Fibroblast of skin of back (primary cell): ENCODE measurements at places on chromosomes 7 and 10.

DNA sequence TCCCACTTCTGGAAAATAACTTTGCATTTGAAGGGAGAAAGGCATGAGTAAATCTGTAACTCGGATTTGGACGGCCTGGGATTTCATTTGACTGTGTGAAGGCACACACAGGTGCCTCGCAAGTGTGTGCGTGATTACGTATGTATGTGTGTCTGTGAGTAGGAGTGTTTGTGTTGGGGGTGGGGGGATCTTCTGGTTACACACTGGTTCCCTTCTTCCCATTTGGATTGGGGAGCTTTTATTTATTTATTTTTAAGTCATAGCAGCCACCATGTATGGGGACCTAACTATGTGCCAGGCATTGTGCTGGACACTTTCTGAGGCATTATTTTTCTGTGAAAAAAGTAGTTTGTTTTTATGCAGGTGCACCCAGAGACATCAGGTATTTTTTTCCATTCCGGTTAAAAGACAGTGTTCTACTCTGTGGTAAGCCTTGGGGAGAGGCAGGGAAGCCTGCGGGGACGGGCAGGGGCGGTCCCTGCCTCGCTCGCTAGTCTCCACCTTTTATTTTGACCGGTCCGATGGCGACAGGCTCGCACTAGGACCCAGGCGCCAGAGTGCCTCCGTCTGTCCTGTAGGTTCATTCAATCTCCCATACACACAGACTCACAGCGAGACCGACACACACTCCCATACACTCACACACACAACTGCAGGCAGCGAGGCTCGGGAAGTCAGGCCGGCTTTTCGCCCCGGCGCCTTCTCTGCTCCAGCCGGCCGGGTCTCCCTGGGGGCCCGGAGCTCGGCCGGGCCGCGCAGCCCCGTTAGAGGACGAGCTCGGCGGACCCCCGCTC, at the start of gene MXI1:
Gene MXI1 (plus strand): TSS at position 595 of the 794 bp plus-strand sequence. CDS start 204 bp downstream, outside the sequence.
- DNase-seq, result peak; percentile 86

- no peak for DNase-seq
These were observed 3.3 kb downstream of the SEMA3A start for GRCh38 chr7:84191261-84191660.

DNA sequence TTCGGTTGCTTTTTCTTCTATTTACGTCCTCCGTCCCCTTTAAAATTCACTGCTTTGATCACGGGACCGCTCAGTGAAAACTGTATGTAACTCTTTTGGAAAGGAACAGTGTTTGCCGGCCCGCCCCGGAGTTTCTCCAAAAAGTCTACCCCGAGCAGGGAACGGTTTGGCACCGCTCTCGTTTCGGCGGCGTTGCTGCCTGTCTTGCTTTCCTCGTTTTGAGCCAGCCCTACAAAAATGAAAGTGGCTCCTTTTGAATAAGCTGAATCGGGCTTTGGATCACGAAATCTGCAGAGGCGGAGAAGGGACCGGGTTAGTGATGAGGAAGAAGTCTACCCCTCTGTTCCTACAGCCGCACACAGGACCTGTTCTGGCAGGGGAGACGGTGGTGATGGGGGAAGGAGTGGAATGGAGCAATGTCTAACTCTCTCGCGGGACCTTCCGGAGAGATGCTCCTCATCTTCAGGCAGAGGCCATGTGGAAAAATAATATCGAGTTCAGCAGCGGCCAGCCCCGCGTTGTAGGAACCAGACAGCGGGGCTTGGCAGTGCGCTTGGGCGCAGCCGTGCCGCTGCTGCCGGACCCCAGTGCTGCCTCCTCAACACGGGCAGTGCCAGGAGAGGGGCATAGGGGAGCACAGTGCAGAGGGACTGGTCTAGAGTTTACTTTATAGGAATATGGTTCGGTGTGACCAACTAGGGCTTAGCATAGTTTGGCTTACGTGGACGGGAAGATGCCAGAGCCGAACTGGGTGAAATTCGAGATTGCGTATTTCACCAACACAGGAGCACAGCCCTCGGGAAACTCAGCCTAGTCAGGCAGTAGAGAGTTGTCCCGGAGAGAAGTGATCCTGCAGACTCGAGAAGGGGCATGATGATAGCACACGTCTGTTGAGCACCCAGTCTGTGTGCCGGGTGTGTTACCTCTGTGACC, 1.4 kb downstream of the HTRA1 start:
- peak; percentile 50 for DNase-seq

- DNase-seq, result no peak
These were observed 44.4 kb upstream of the SP4 start for GRCh38 chr7:21383227-21384220.

DNA sequence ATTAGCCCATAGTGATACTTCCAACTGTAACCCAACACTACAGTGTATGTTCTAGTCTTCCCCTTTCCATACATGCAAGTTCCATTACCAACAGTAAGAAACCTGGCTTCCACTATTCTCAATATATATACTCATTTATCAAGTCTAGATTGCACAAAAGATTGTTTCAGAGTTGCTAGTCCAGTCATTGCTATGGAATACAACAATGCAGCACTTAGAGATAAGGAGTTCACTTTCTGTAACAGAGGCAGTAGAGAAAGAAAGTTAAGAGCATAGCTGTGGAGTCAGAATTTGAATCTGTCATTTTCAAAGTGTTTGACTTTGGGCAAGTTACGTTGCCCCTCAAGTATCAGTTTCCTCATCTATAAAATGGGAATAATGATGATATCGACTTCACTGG, 90.1 kb downstream of the RTKN2 start:
- no peak for DNase-seq

DNA sequence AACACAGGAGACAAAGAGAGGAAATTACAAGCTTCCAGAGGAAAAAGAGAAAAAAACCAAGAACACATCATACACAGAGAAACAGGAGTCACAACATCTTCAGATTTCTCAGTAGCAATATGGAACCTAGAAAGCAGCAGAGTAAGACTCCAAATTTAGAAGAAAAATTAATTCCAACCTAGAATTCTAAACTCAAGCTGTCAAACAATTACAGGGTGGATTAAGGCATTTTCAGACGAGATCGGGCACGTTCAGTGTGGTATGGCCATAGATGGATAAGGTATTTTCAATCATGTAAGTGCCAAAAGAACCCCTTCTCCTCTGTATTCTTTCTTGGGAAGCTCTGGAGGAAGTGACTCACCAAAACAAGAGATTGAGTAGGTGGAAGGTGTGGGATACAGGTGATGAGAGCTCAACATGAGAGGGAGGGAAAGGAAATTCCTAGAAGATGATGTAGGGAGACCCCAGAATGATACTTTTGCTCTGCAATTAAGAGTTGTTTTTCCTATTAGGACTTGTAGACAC, 51.6 kb downstream of the FAM204A start:
- DNase-seq, result no peak

- DNase-seq, result no peak
These were observed 29.1 kb downstream of the RSU1 start for GRCh38 chr10:16788125-16788524.

DNA sequence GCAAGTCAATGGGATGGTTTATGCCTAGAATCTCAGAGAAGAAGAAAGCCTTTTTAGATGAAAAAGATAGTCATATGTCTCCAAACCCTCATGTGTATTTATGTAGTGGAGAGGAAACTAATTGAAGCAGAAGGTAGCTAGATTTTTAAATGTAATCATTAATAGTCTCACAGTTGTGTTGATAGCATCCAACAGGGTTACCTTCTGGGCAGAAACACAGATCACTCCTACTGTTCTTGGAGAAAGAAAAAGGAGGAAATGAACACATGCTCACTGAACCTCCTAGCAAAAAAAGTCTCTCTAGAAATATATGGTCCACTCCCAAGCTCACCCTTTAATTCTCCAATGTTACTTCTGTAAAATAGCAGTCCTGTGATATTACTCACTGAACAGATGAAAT, 777.2 kb upstream of the C7orf33 start:
- DNase-seq, result no peak

DNA sequence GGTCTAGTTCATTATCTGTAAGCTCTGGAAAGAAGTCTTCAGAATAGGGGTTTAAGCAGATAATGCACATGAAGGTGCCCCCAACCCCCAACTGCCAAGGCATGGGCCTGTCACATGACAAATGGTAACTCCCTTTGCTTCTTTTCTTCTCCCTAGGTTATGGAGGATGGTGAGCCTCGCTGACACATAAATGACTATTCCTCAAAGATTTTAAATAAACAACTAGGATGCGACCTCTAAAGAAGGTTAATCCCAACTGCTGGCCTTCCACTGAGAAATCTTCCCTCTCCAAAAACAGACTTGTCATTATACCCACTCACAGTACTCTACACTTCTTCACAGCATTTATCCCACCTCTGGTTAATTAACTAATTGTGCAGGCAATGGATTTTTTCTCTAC, 75.7 kb upstream of the FAM133B start:
- no peak for DNase-seq

GRCh38 chr10:12158111-12158510, 28.6 kb downstream of the SEC61A2 start:
- DNase-seq, result no peak

GRCh38 chr7:55386541-55386940, 21.4 kb downstream of the LANCL2 start:
- DNase-seq, result no peak

DNA sequence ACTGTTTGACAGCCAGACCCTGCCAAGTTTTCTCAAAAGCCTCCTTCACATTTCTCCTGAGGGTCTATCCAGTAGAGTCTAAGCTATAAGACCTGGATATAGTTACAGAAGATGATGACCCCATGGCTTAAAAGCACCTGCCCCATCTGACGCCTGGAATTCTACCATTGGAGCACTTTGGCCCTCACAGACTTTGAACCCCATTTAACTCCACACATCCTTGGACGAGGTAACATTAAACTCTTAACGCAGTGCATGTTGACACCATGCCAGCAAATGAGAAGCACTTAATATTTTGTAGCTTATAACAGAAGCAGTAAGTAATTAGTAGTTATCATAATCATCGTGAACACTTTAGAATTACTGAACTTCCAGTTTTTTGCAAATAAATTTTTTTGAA, 61.9 kb upstream of the SMNDC1 start:
- no peak for DNase-seq

GRCh38 chr7:98303906-98304305, 22.4 kb downstream of the BRI3 start:
- no peak for DNase-seq
